ENCODE measurements at places on chromosomes 3 and 15.

GRCh38 chr3:58837141-58837843 lies 170.7 kb upstream of the FAM3D start:
- DNase-seq = no peak

DNA sequence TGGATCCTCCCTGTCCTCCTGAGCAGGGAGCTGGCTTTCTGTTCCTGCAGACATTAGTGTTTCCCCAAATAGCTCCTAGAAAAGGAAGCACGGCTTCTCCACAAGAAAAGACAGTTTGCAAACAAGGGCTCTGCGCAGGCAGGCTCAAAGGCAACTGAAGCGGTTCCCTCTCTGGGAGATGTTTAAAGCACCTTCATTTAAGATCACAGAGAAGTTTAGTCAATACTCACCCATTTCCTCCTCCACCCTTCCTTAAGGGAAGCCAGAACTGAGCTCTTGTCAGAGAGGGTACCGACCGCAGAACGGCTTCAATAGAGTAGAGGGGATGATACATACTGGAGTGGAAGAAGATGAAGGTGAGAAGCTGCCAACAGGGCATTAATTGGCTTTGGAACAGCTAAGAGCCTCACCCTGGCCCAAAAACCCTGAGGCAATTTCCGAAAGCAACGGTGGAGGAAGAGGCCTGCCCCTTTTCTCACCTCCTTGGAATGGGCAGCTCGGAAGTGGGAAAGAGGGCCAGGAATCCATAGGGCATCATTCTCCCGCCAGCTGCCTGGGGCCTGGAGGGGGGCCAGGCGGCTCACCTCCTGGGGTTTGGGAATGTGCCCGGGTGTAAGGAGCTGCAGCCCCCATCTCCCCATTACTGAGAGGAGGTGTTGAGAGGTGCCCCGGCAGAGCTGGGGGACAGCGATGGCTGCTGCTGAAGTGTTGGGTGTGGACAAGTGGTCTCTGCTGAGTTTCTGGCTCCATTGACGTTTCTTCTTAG lies 4.8 kb upstream of the EPHB3 start:
- DNase-seq = no peak

- DNase-seq = no peak
These were observed 8.6 kb upstream of the SST start for GRCh38 chr3:187678726-187679268.

DNA sequence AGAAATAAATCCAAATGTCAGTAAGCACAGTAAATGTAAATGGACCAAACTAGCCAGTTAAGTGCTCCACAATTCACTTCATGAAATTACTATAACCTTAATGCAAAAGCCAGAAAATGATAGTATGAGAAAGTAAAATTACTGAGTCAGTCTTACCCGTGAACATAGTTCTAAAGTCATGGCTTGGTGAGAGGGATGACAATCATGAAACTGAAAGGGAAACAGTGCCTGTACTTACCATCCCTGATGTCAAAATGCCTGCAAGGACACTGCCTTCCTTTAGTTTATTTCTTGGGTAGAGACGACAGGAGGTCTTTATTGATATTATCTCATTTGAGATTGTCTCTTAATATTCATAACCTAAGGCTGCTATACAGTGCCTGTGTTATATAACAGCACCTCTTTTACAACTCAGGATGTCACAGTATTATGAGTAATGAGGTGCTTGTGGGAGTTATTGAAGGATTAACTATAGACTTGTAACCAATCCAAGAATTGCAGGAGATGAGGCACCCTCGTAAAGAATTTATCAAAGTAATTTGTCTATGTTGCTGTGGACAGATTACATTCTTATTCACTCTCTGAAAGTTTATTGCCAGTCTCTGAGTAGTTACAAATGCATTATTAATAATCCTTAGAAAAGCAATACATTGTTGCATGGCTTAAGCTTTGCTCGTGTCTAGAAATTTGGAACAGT lies 142.9 kb upstream of the BFSP2 start:
- DNase-seq = no peak

DNA sequence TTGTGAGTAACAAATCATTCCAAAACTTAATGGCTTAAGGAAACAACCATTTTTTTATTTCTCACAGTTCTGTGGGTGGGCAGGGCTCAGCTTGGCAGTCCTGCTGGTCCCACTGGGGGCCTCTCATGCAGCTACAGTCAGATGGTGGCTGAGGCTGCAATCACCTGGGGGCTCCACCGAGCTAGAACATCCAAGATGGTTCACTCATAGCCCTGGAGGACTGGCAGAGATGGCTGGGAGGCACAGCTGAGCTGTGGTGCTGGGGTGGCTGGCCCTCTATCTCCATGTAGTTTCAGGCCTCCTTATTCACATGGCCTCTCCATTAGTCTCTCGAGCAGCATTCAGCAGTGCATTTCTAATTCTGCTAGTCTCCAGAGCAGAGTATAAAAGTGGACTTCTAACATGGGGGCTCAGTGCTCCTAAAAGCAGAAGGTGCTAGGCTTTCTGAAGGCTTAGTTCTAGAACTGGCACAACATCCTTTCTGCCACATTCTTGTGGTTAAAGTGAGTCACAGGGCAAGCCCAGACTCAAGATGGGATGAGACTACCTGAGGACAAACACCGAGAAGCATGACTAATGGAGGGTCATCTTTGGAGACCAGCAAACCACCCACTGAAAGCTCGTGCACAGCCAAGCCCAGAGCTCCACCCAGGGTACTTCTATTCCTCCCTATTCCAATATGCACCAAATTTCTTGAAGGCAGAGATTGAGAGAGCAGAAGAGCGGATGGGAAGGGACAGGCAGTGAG lies 6.3 kb downstream of the CAV3 start:
- no peak for DNase-seq

- DNase-seq = no peak
These were observed 2.4 kb downstream of the CSRNP1 start for GRCh38 chr3:39150803-39151631.

DNA sequence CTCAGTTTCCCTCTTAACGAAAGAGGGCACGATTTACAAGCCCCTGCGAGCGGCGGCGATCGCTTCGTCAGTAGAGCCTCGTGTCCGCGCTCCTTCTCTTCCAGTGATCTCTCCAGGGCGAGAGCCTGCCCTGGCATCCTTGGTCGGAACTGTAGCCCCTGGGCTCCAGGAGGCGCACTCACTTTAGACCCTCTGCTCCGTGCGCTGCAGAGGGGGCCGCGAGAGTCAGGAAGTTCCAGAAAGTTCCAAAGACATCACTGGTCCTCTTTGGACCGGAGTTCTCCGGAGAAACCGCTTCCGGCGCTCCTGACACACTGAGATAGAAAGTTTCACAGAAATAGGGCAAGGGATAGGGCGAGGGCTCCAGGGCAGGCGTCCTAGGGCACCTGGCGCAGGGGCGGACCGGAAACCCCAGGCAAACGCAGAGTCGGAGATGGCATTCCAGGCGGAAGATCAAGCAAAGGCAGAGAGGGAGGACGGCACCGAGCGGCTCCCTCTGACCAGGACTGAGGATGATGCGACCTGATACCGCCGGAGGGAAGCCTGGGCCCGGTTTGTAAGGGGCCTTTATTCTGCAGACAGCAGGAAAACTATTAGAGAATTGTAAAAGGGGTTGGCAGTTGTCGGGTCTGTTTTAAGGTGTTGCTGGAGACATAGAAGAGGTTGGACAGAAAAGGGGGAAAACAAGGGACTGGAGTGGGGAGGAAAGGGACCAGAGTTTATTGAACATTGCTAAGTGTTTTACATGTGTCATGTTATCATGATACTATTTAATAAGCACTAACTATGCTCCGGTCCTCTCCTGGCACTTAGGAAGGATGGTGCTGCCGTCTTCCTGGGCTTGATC lies 1.3 kb upstream of the CPEB1 start:
- DNase-seq = no peak

GRCh38 chr15:35327789-35328188 lies 218.2 kb downstream of the DPH6 start:
- no peak for DNase-seq

- no peak for DNase-seq
These were observed 13.8 kb upstream of the CCR1 start for GRCh38 chr3:46221938-46222337.

- DNase-seq = no peak
These were observed 562.7 kb downstream of the GBE1 start for GRCh38 chr3:81198756-81199155.

- DNase-seq = no peak
These were observed 172.6 kb downstream of the IL5RA start for GRCh38 chr3:2937592-2937991.

DNA sequence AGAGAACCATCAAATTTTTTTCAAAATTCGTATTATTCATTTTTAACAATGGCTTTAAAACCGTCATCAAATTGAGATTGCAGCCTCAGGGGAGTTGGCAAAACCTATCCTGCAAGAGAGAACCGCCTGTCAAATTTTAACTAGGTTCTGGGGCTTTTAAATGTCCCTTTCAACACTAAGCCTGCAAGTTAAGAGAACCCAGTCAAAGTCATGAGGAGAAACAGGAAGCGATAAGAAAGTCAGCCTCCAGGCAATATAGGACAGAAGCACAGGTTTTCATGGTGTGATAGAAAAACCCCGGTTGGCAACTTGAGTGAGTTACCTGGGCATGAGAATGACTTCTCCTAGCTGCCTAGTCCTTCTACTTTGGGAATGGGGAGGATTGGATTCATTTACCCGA lies 59.8 kb downstream of the CPNE4 start:
- no peak for DNase-seq

DNA sequence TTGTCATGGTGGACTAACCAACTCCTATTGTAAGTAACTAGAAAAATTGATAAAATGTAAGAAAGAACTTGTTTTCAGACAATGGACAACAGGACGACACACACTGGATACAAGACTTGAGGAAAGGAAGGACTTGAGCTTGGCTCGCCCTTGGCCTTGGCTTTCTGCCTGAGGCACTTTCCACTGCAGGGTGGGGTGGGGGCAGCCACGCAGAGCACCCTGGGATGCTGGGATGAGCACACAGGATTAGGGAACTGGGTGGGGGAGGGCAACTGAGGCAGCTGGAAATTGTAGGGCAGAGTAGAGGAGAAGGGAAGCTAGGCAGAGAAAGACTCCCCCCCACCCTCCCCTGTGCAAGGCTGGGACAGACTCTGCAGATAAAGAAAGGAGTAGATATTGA lies 25.5 kb upstream of the HHATL start:
- no peak for DNase-seq
